ENCODE measurements at places on chromosomes 1 and 21.

GRCh38 chr1:30525971-30526651 is 197.3 kb downstream of the MATN1 start:
- no peak for DNase-seq

- DNase-seq, result no peak
These were observed 150.2 kb downstream of the FOXD2 start for GRCh38 chr1:47587891-47588582.

DNA sequence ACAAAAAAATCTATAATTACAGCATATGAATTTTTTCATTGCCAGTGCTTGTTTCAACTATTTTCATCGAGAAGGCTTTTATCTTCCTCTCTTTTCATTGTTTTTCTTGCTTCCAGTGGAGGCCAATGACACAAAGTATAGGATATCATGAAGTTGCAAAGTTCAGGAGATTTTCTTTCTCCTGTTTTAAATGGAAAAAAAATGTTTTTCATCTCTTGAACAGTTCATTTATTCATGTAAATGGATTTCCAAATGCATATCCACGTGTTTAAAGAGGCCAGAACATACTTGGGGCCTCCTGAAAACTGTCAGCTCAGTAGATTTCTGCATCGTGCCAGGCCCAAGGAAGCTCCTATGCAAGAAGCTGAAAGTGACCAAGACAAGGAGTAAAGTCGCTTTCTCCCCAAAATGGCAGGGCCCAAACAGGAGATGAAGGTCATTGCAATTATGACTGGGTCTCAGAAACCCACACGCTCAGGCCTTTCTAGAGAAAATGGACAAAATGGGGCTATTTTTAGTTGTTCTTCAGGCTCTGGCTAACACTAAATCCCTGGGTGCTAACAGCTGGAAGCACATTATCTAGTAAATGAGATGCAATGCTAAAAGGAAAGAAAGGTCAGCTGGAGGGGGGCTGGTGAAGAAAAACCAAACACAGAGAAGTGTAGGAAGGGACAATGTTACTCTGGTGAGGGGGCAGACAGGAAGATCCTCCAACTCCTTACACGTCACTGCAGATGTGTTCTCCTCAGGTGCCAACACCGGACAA is 136.9 kb upstream of the C8B start:
- DNase-seq, result no peak

GRCh38 chr1:196002906-196003305 is 605.3 kb downstream of the KCNT2 start:
- DNase-seq, result no peak

Measured in stimulated activated CD8-positive, alpha-beta memory T cell treated with anti-CD3 and anti-CD28 coated beads, Interleukin-7, amount 100 ng/mL, for 1 hour (primary cell).